ENCODE measurements at places on chromosomes 2 and 18.

- no peak for DNase-seq
These were observed 214.8 kb downstream of the NEDD4L start for GRCh38 chr18:58258692-58259342.

- no peak for DNase-seq
These were observed 289.1 kb downstream of the NBAS start for GRCh38 chr2:15271941-15272542.

DNA sequence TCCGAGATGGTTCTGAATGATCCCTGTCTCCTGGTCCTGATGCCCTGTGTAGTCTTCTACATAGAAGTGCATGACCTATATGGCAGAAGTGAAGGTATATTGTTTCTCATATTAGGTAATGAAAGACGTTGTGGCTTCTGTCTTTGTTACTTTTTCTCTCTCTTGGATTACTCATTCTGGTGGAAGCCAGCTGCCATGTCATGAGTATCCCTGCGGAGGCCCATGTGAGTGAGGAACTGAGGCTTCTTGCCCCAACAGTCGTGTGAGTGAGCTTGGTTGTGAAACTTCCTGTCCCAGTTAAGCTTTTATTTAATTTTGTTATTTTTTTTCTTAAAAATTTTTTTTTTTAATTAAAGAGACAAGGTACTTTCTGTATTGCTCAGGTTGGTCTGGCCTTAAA is 134.7 kb downstream of the UBR3 start:
- DNase-seq, result no peak

DNA sequence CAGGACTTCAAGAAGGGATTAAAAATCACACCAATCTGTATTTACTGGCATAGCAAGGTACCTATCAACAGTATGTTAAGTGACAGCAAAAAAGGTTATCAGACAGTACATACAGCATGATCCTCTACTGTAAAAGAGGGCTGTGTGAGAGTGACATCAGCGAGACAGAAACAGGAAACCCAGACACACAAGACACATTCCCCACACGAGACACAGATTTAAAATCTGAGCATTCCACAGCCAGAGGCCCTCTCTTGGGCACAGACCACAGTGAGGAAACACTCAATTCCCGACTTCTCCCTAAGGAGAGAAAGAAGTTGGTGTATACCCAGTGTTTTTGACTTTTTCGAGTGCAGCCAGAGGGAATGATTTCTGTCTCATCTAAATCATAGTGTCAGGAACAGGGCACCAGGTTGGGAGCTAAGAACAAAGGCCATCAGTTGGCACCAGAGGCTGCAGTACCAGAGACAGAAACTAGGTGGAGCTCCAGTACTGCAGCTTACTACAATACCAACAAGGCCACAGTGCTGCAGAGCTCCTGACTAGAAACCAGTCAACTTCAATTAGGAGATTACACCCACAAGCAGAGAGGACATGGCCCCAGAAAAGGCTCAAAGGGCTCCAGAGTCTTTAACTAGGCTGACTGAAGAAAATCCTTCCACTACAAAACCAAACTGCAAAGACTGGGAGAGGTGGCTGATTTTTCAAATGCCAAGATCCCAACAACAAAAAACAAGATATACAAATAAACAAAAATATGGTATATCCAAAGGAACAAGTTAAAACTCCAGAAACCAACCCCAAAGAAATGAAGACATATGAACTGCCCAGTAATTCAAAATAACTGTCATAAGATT is 41.0 kb downstream of the UNC50 start:
- DNase-seq, result peak; percentile 83

DNA sequence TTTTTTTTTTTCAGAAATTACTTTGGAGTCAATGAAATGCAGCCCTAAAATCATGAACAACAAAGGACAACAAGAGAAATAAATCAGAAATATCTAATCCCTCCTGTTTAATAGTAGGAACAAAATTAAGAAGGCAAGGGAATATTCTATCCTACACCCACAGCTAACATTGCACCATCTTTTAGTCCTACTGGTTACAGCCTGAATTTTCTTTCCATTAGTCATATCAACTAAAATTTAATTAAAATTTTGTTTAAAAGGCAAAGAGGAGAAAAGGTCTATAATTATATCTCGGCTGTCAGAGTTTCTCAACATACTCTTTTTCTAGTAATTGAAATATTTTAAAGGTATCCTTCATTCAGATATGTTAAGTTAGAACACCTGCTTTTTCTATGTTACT is 61.9 kb downstream of the DTNA start:
- DNase-seq, result no peak

- no peak for DNase-seq
These were observed 131.0 kb downstream of the ZAP70 start for GRCh38 chr2:97844311-97844859.

DNA sequence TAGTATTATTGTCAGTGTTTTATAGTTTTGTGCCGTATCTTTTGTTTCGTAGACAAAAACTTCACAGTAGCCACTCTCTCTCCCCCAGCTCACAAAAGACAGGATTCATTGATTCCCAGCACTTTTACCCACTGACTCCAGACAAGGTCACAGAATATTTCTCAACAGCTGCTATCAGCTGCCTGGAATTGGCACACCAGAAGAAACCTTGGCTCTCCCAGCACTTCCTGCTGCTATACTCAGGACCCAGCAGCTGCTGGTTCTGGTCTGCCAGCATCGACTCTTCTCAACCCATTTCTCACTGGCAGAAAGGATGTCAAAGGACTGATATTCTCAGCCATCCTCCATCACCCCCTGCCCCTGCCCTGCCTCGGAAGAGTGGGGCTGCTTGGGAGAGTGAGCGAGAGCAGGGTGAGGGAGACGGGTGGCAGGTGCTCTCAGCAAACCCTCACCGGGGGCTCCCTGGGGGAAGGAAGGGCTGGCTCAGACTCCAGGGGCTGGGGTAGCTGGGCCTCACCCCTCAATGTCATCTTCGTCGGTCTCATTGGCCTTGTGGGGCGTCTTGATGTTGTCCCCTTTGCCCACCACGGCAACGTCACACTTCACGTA is 6.1 kb upstream of the OTOF start:
- no peak for DNase-seq

- no peak for DNase-seq
These were observed 21.7 kb downstream of the TMX3 start for GRCh38 chr18:68693091-68693815.

DNA sequence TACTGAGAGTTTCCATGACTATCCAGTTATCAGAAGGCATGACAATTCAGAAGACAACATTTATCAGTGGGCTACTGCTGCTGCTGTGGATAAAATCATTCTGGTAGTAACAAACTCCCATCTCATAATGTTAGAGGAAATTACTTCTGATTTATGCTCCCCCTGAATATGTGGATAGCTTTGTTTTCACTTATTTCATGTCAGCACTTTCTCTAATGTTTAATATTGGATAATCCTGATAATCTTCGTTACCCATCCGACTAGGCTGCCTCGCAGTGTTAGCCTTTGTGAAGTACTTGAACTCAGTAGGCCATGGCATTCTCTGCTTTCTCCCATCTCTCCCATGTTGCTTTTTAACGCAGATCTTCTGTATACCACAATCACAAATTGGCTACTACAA is 28.4 kb downstream of the COX7A2L start:
- DNase-seq, result no peak

All from prostate gland (tissue), 2 donors.